ENCODE measurements at places on chromosomes 4 and X.

DNA sequence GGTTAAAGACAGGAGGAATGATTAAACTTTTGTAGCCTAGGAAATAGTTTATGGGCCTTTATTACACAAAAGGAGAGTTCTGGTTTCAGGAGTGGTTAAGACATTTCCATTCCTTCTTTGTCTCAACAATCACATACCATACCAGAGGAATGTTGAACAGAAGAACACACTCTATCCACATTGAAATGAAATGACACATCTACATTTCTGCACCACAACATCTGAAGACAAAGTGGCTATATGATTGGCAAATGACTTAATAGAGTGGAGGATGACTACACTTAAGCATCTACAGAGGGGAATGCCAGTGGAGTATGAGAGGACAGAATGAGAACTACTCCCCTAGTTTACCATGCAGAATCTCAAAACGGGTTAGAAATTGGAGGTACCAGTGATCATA is 8.0 kb downstream of the CYP2U1 start:
- no peak for DNase-seq

- no peak for DNase-seq
Measured at GRCh38 chrX:50973199-50973598, 62.7 kb downstream of the BMP15 start.

DNA sequence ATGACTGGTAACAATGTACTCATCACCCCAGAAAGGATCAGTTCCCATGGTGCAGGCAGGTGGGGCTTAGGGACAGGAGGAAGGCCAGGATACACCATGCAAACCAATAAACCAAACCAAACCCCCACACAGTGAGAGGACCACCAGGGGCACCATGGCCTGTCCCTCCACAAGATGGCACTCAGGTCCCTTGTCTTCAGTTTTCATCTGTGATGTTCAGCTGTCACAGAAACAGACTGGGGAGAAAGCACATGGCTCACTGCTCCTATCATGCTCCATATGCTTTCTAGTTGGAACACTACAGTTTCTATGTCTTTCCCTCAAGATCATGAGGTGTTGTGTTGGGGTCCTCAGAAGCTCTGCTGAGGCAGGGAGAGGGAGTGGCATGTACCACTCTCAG is 10.1 kb downstream of the HS3ST1 start:
- peak; percentile 45 for DNase-seq

GRCh38 chrX:20514358-20514757 is 247.6 kb upstream of the RPS6KA3 start:
- DNase-seq, result no peak

DNA sequence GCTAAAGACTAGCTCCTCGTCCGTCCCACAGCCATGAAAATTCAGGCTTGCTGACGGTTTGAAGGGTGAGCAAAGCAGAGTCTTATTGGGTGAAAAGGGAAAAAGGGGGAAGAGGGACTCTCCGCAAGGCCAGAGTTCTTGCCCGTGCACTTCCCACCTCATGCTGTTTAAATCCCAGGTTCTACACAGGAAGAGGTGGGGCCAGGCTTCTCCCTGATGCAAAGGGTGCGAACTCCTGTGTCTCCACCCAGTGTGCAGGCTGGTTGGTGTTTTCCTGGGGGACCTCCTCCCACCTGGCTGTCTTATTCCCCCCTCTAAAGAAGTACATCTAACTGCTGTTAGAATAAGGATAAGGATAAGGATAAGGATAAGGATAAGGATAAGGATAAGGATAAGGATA is 18.0 kb upstream of the LANCL3 start:
- no peak for DNase-seq

Measured in NCI-H524 (cell line).